Fibroblast of skin of left quadriceps (primary cell): ENCODE measurements at places on chromosomes 5 and 9.

GRCh38 chr9:8401961-8402705 lies 602.6 kb upstream of the DMAC1 start:
- DNase-seq = no peak

- DNase-seq = no peak
Observed at GRCh38 chr9:71758277-71758676, 10.0 kb downstream of the CEMIP2 start.

DNA sequence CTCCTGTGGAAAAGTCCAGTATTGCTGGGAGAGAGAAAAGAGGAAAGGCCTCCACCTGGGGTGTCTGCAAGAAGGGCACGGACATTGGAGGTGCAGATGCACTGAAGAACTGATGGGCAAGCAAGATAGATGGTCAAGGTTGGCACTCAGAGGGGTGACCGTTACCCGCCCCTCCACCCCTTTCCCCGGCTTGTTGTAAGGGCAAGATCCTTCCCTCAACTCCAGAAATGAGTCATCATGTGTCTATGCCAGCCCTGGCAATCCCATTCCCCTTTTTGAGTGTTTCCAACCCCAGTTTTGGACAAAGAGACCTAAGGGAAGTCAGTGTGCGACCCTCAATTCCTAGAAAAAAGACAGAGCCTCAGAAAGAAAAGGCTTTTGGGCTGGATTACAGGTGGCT lies 34.9 kb upstream of the ATP6V1G1 start:
- DNase-seq = no peak

GRCh38 chr9:69136779-69137178 lies 37.3 kb upstream of the TJP2 start:
- no peak for DNase-seq

DNA sequence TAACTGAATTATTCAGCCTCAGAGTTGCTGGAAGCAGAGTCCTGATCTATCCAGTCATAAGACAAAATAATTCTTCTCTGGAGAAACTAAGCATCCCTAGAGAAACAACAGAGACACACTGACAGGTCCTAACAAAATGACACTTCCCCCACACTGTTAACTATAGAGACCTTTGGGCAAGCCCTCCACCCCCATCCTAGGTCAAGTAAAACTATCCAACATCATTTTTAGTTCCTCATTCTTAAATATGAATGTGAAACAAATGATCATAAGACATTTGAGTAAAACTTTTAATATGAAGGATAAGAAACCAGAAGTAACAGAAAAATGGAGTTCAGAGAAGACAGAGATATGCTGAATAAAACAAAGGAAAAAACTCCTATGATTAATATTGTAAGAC lies 30.9 kb downstream of the CNTLN start:
- DNase-seq = no peak

DNA sequence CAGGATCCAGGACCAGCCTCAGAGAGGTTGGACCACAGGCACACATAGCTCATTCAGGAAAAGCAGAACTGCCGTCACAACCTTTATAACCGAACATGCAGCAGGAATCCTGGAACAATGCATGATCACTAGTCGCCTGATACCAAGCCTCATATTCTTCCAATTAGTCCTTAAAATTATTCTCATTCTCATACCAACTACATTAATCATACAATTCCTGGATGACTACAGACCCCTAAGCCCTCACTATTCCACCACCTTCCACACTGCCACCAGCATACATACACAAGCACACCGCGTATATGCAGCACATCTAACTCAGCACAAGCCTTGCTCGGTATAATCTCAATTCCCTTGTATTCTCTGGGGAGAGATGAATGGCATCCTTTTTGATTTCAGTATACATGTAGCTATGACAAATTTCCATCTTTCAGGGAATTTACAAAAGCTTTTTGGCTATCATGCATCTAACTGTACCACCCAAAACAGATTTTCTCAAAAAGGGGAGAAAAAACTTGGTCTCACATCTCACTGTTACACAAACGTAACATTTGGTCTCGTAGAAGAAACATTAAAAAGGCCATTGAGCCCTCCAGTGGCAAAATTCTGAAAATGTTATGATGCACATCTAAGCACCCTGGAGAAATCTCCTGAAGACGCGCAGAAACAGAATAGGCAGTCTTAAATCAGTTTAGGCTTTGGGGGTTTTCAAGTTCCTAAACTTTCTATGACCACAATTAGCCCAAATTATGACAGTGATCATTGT lies 46.2 kb downstream of the MCTP1 start:
- DNase-seq = peak; percentile 19

GRCh38 chr5:17327048-17327625 lies 109.7 kb downstream of the BASP1 start:
- DNase-seq = no peak

GRCh38 chr5:67496051-67496450 lies 299.5 kb upstream of the CD180 start:
- no peak for DNase-seq

DNA sequence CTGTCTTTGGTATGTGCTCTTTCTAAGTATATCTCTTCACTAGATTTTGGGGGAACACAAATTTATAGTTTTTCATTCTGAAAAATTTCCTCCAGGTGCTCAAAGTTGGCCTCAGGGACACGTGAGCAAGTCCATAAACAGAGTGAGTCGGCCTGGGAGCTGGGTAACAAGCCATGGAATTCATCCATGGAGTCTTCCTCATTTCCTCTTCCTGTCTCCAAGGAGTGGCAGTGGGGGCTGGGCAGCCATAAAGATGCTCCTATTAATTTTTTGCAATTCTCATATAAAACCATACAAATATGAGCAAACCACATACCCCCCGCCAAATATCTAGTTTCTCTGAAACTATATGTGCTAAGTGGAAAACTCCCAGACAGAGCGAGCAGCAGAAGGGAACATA lies 136.6 kb upstream of the OTULINL start:
- no peak for DNase-seq

DNA sequence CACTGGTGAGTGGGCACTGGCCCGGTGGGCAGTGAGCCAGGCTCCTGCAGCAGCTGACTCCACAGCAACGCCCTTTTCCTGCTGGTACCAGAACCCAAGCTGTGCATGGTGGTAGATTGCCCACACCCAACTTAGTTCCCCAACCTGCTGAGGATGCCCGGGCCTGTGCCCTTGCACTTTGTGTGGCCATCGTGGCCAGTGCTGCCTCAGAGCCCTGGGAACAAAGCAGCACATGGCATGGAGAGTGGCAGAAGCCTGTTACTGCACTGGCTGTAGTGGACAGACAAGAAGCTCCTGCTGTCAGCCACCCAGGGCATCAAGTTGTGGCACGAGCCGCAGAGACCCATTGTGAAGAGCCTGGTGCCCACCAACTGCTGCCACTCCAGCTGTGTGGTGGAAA lies 612.9 kb downstream of the DNAH5 start:
- no peak for DNase-seq

GRCh38 chr5:108437425-108437824 lies 55.5 kb upstream of the FBXL17 start:
- no peak for DNase-seq

DNA sequence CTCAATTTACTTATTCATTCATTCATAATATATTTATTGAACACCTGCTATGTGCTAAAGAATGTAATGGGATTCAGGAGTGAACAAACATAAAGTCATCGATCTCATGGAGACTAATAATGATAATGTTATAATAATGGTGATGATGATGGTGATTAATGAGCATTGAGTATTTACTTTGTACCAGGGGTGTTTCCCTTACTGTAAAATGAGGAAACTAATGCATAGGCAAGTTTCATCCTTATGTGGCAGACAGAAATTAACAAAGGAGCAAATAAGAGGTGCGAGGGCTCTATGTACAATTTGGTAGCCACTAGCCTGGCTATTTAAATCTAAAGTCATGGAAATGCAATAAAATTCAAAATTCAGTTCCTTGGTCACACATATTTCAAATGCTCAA lies 11.1 kb upstream of the LCP2 start:
- no peak for DNase-seq

DNA sequence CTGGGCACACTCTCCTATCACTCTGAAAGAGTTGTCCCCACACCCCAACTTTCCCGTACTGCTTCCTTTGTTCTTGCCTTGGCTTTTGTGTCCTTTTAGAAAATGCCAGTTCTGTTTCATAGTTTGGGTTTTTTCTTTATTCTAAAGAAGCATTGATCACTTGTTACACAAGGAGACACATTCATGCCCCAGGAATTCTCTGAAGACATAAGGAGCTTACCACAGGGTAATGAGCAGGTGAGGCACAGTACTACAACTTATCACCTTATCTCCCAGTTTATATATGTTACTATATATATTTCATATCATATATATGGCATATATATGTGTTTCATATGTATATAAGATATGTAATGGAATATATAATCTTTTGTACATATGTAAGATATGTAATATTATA lies 6.5 kb upstream of the SSBP2 start:
- no peak for DNase-seq
